ENCODE measurements at places on chromosomes 6 and 20.

DNA sequence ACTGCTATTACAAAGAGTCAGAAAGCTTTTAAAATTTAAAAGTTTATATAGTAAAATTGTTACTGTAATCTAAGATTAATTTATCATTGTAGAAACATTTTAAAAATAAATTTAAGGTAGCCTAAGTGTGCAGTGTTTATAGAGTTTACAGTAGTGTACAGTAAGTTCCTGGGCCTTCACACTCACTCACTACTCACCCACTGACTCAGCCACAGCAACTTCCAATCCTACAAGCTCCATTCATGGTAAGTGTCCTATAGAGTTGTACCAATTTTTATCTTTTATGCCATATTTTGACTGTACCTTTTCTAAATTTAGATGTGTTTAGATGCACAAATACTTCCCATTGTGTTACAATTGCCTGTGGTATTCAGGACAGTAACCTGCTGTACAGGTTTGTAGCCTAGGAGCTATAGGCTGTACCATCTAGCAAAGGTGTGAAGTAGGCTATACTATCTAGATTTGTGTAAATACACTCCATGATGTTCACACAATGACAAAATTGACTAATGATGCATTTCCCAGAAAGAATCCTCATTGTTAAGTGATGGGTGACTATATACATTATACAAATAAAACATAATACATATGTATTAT lies 10.2 kb upstream of the TMEM170B start:
- DNase-seq = no peak

DNA sequence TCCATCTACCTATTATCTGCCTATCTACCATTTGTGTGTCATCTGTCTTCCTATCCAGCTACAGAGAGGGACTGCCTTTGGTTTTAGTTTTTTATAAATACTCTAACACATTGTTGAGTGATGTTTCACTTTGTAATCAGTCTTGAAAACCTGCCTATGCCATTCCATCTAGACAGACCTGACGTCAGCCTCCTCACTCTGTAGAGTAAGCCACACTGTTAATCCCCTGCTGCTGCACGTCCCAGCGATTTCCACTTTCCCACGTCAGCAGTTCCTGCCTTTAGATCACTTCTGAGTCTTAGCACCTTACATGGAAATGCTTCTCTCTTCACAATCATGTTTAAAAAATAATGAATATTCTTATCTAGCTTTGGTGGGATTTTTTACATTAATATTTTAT lies 54.8 kb downstream of the PLG start:
- DNase-seq = no peak

GRCh38 chr6:151475653-151476523 lies 17.9 kb upstream of the CCDC170 start:
- DNase-seq = no peak

DNA sequence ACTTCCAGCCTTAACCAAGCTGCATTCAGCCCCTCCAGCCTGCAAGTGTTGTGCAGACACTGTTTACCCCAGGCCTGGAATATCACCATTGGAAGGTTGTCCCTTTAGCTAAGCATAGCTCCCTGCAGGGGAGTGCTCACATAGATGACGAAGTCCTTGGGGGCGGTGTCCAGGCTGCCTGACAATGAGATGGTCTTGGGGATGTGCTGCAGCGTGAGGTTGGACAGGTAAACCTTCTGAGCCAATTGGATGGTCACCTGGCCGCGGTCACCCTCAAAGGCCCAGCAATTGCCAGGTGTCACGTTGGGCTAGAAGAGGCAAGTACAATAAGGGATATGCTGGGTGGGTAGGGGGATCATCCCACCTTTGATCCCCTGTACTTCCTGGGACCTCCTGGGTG lies 18.6 kb downstream of the SUN5 start:
- no peak for DNase-seq

GRCh38 chr6:149942461-149942829 lies 631 bp downstream of the ULBP2 start:
- DNase-seq = no peak

GRCh38 chr6:35686436-35686835 lies 2.3 kb downstream of the FKBP5 start:
- no peak for DNase-seq

GRCh38 chr6:170357812-170358211 lies 51.3 kb downstream of the FAM120B start:
- no peak for DNase-seq

- no peak for DNase-seq
These were observed 6.2 kb downstream of the SNAP91 start for GRCh38 chr6:83702749-83703148.

- DNase-seq = no peak
These were observed 26.4 kb downstream of the ARMC2 start for GRCh38 chr6:108874470-108875160.

DNA sequence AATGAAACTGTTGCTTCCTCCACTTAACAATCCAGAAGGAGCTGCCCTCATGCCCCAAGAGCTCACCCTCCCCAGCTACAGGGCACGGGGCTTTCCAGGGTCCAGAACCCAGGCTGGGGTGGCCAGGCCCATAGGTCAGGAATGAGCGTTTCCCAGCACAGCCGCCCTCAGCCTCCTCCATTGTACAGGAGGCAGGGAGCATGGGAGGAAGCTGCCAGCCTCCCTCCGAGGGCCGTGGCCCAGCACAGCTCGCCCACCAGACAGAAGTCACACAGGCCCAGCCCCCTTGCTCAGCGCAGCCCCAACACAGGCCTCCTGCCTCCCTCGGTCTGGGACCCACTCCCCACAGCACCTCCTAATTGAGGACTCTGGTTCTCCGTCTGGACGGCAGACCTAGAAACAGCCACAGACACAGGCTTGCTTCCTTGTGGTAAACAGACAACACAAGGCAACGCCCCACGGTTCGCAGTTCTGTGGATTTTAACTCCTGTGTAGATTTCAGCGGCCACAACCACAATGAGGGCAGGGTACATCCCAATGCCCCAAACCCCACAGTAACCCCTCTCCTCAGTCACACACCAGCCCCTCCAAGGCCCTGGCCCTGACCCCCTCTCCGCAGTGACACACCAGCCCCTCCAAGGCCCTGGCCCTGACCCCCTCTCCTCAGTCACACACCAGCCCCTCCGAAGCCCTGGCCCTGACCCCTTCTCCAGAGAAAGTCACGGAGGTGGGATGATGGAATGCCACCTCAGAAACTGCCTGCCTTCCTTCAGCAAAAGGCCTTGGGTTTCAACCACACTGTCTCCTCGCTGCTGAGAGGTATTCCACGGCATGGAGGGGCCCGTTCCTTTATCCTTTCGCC lies 173.5 kb downstream of the DLL1 start:
- no peak for DNase-seq

- DNase-seq = no peak
These were observed 43.2 kb upstream of the AKAP12 start for GRCh38 chr6:151196555-151196954.

- no peak for DNase-seq
These were observed 305.4 kb downstream of the CDKAL1 start for GRCh38 chr6:20839630-20840029.

- DNase-seq = no peak
These were observed 128.9 kb downstream of the CLIC5 start for GRCh38 chr6:45886776-45887175.

DNA sequence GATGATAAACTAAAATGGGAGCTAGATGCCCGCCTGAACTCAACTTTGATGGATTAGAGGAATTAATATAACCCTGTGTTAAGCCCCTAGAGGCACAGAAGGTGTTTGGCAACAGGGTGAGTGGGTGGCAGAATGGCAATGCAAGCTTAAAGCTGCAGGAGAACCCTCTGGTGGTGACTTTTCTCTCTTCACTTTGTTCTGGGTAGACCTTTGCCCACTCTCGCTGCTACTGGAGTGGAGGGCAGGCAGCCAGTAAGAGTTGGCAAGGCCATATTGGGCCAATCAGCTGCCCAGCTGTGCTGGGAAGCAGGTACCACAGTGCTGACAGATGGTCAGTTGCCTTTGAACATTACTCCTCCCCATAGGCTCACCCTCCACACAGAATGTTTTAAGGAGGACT lies 468.2 kb downstream of the MMUT start:
- DNase-seq = no peak

GRCh38 chr6:32852844-32853540 lies 512 bp downstream of the TAP1 start:
- peak; percentile 47 for DNase-seq

- DNase-seq = no peak
These were observed 4.3 kb downstream of the SDCBP2 start for GRCh38 chr20:1324598-1325172.

DNA sequence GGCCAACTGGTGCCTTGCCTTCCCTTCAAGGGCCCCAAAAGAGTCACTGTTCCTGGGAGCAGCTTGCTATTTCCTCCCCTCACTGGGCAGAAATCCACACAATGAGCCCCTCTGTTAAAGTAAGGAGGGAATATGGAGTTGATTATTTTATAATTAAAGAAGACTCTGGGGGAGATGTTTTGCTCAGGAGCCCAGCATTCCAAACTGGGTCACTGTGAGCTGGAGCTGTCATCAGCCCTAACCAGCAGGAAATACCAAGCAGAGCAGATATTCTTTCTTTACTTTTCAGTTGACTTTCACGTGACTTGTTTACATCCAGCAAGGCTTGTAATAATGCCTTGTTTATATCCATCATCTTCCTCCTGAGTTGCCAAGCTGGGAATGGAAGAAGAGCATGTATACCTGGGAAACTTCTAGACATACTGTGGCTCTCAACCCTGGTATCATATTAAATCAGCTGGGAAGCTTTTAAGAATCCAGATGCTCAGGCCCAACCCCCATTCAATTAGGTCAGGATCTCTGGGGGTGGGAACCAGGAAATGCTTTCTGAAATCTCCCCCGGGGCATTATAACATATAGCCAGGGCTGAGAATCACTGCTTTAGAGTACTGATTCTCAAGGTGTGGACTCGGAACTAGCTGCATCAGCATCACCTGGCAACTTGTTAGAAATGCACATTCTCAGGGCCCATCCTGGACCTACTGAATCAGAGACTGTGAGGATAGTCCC lies 175.6 kb upstream of the MYLIP start:
- peak; percentile 32 for DNase-seq

- DNase-seq = no peak
These were observed 280.2 kb upstream of the FOXQ1 start for GRCh38 chr6:1031720-1032119.

DNA sequence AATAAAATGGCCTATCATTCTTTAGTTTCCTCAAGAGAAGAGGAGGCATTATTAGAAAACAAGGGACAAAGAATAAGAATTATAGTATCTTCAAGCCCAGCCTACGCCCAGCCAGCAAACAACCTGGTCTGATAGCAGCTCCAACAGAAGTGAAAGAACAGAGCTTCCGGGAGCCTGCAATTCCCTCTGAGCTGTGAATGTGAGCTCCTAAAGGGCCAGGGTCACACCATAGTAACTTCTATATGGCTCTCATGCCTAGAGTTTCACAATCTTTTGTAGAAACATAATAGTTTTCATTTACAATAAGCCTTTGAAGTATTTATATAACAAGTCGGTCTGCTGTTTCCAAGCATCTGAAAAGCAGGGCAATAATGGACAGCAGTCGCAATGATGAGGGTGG lies 116.5 kb downstream of the SMLR1 start:
- DNase-seq = no peak

DNA sequence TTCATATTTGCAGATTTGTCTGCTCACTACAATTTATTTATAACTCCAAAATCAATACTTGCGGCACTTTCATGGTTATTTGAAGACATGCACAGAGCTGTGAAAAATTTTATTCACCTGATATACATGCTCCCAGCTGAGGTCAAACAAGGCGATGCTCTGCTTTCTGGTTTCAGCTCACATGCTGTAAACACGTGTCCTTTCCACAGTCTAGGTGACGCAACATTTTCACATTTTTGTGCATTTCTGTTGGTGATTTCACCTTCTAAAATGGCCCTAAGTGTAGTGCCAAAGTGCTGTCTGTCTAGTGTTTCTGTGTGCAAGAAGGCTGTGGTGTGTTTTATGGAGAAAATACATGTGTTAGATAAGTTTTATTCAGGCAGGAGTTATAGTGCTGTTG lies 650.5 kb downstream of the RNF144B start:
- no peak for DNase-seq

GRCh38 chr6:163789199-163789810 lies 374.8 kb downstream of the QKI start:
- no peak for DNase-seq

- DNase-seq = no peak
These were observed 24.4 kb downstream of the CNR1 start for GRCh38 chr6:88141561-88142296.

DNA sequence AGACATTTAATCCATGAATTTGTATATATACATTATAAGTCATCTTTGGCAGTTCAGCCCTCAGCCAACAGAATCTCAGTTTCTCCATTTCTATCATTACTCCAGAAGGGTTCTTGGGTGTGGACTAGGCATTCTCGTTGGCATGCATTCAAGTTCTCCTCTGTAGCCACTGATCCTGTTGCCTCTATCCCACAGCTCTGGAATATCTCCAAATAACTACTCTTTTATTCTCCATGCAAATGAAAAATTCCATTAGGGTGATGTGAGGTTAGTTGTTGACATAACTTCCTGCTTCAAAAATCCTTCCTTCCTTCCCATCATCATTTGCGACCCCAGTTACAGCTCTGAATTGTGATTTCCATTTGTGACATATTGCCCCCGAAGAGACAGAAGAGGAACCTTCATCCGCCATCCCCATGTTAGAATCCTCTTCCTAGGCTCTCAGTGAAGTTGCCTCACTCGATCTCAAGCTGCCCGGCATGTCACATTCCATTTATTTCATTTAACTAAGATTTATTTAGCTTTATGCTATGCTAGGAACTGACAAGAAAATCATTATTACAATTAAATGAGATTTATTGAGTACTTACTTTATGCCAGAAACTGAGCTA lies 93.7 kb upstream of the EDN1 start:
- DNase-seq = no peak

DNA sequence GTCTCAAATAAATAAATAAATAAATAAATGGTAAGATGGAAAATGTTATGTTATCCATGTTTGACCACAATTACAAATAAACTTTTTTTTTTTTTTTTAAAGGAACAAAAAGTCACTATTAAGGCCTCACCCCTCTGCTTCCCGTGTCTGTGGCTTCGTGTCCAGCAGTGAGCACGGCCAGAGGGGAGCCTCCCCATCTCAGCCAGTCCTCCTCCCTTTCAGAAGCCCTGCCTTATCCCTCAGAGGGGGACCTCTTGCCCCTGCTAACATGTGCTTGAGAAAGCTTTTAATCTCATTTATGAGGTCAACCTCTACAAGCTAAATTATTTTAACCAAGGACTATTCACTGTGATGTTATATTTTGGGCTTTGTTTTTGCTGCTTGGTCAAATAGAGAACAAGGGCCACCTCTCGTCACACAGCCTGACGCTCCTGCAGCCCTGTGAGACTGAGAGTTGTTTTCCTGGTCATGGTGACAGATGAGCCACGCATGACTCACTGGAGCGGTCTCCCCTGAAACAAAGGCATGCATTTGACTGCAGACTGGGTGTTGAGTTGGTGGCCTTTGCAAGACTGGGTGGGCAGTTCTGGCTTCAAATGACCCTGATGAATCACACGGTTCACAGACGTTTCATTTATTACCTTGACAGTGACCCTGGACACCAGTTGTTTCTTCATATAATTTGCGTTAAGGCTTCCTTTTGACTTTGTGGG lies 131.8 kb downstream of the TIAM2 start:
- no peak for DNase-seq

Data from T47D (cell line).